Ovary (tissue), 10 donors: ENCODE measurements at places on chromosomes 7 and 10. TPM values are rescaled to one million over a fixed set of nuclear protein-coding genes. Genes with fewer than 3 reads are reported as not detected.

- peaks cover 1% of the 10 kb centered on the region for H3K4me1 ChIP-seq
- no peak overlapping the region for H3K27ac ChIP-seq
- H3K4me3 ChIP-seq: no peak overlapping the region
Observed at GRCh38 chr7:114916261-114916892, 5.5 kb upstream of the MDFIC start.

The TMEM176A gene
- total RNA-seq: 166 TPM

The EPO gene
- not detected for total RNA-seq

The A1CF gene
- total RNA-seq: not detected

The RNLS gene
- total RNA-seq: 21.9 TPM

DNA sequence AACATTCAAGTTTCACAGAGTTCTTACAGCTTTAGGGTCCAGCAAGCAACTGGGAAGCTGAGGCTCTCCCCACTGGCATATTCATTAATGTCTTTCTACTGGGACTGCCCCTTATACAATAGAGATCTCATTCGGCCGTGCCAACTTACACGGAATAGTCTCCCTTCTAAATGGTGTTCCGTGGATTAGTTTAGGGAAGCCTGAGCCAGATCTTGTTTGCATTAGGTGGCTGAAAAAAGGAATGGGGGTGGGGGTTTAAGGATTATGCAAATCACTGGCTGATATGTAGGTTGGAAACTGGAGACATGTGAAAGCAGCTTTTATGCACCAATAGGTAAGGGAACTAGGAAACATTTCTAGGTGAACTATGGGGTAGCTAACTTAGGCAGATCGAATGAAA is 218.3 kb downstream of the TRIL start:
- no peaks in the 10 kb centered on the region for H3K36me3 ChIP-seq
- no peaks in the 10 kb centered on the region for H3K27me3 ChIP-seq
- no peak overlapping the region for H3K4me3 ChIP-seq

GRCh38 chr10:104767745-104768144 is 126.7 kb downstream of the SORCS3 start:
- no peaks in the 10 kb centered on the region for H3K4me1 ChIP-seq
- no peak for DNase-seq
- H3K27ac ChIP-seq: no peak overlapping the region
- no peak overlapping the region for H3K4me3 ChIP-seq

The KCNIP2 gene
- total RNA-seq: 7.8 TPM

GRCh38 chr7:94655126-94655847 is 646 bp downstream of the SGCE start:
- H3K4me1 ChIP-seq: peaks cover 3% of the 10 kb centered on the region
- DNase-seq: peak; percentile 72
- peak overlapping the region; percentile 66 for H3K4me3 ChIP-seq

The BMPER gene
- total RNA-seq: 7.6 TPM

DNA sequence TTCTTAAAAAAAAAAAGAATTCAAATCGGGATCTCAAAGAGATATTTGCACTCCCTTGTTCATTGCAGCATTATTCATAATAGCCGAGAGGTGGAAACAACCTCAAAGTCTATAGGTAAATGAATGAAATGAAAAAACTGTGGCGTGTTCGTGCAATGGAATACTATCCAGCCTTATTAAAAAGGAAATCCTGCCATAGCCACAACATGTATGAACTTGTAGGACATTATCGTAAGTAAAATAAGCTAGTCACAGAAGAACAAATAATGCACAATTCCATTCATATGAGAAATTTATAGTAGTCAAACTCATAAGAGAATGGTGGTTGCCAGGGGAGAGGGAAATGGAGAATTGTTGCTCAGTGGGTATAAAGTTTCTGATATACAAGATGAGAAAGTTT is 37.9 kb downstream of the GRK5 start:
- no peak overlapping the region for H3K4me3 ChIP-seq
- H3K36me3 ChIP-seq: no peaks in the 10 kb centered on the region
- H3K27me3 ChIP-seq: no peaks in the 10 kb centered on the region
- H3K27ac ChIP-seq: no peak overlapping the region
- peaks cover 24% of the 10 kb centered on the region for H3K4me1 ChIP-seq

DNA sequence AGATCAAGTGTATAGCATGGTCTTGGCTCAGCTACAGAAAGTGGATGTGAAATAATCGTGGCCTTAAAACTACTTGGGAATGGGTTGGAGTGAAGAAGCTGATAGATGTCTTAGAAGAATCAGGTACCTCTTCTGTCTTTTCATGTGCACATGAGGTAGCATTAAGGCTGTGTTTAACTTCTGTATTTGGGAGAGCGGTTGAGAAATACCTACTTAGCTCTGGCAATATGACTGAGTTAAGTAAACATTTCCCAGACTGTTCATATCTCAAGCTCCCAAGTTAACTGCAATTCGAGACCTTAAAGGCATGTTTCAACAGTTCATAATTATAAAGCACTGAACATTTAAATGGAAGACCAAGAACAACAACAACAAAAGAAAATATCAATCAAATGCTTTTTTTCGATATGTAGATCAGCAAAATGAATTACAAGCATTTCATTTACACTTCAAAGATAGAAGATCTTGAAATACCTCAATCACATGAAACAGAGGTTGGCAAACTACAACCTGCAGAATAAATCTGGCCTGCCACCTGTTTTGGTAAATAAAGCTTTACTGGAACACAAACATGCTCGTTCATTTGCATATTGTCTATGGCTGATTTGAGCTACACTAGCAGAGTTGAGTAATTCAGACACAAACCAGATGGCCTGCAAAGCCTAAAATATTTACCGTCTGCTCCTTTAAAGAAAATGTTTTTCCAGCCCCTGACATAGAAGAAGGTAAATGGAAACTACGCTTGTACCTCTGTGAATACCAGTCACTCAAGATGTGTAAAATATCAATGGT is 337.1 kb upstream of the GLI3 start:
- H3K4me3 ChIP-seq: no peak overlapping the region
- no peaks in the 10 kb centered on the region for H3K4me1 ChIP-seq
- no peak for DNase-seq

The HPSE2 gene
- 0.07 TPM for total RNA-seq

DNA sequence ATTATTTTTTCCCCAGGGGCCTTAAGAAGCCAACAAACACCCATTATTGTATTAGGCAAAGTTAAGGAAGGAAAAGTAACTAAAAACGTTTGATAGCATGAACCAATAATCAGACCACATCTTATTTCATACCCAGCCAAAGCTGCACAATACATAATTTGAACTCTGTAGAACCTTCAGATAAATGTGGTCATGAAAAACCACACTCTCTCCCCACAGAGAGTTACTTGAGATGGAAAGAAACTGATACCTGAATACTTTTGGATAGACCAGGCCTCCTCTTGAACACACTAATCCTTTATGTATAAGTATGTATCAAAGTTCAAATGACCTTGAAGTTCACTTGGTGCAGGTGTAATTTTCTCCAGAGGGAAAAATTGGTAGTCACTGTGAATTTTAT is 146.6 kb upstream of the FAM13C start:
- H3K27me3 ChIP-seq: no peaks in the 10 kb centered on the region
- no peak for DNase-seq
- no peak overlapping the region for H3K27ac ChIP-seq
- H3K4me3 ChIP-seq: no peak overlapping the region
- H3K36me3 ChIP-seq: no peaks in the 10 kb centered on the region
- no peaks in the 10 kb centered on the region for H3K4me1 ChIP-seq

DNA sequence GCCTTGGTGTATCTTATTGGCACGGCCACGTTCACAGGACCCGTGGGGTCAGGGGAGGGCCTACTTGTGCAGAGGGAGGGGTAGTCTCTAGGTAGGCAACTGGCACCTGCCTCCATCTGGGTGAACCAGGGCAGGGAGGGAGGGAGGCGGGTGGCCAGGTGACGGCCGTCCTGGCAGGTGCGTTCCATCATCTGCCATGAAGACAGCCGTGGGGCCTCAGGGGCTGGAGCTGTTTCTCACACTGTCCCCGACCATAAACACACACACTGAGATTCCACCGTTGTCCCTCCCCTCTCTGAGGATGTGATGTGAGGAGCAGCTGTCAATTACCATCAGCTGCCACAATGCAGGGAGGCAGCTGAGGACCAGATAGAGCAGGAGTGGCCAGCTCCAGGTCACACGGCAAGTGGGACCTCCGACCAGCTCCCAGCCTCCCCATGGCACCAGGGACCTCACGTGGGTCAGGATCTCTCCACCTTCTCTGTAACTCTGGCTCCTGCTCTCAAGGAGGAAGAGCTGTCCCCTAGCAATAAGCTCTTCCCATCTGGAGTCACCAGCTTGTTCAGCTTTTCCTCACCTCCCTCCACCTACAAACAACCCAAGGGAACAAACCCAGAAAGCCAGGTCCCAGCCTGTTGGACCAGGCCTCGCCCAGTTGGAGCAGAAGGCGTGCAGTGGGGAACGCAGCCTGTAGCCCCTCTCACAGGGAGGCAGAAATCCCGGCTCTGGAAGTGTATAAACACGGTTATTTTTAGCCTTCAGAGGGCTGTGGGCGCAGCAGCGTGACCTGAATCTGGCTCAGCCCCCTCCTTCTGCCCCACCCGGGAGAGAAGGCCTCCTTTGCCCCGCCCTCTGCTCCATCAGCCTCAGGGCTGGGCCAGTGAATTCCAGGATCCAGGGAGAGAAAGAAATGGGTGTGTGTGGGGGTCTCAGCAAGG is 33.1 kb downstream of the ZMIZ1 start:
- H3K4me1 ChIP-seq: peaks cover 73% of the 10 kb centered on the region
- H3K27ac ChIP-seq: peak overlapping the region; percentile 85
- H3K4me3 ChIP-seq: no peak overlapping the region
- no peaks in the 10 kb centered on the region for H3K36me3 ChIP-seq
- H3K27me3 ChIP-seq: no peaks in the 10 kb centered on the region

DNA sequence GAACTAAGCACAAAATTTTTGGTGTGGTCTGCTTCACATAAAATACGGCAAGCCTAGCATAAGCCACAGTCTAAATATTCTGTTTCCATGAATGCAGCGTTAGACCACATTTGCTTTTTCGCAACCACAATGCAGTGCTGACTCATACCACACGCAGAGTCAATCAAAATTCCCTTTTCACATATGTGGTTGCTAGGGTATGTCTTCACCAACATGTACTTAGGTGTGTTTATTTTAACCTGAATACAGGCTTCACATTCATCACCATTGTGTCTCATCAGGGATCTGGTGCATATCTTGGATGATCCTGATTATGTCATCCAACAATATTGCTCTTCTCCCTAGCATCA is 90.8 kb downstream of the CHN2 start:
- no peaks in the 10 kb centered on the region for H3K36me3 ChIP-seq
- H3K27me3 ChIP-seq: no peaks in the 10 kb centered on the region
- no peak overlapping the region for H3K27ac ChIP-seq

DNA sequence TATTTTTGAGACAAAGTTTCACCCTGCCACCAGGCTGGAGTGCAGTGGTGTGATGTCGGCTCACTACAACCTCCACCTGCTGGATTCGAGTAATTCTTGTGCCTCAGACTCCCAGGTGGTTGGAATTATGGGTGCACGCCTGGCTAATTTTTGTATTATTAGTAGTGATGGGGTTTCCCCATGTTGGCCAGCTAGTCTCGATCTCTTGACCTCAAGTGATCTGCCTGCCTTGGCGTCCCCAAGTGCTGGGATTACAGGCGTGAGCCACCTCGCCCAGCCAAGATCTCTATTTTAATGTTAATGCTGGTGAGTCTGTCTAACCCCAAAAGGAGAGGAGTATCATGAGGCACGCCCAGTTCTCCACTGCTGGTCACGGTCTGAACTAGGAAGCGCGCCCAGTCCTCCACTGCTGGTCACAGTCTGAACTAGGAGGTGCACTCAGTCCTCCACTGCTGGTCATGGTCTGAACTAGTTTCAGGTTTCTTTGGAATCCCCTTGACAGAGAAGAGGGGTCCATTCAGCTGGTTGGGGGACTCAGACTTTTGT is 5.6 kb upstream of the LRRC27 start:
- no peak for DNase-seq
- H3K36me3 ChIP-seq: no peaks in the 10 kb centered on the region
- H3K27me3 ChIP-seq: no peaks in the 10 kb centered on the region
- no peak overlapping the region for H3K4me3 ChIP-seq
- H3K4me1 ChIP-seq: peaks cover 12% of the 10 kb centered on the region

The SNX10 gene
- 2.0 TPM for total RNA-seq

- H3K27ac ChIP-seq: no peak overlapping the region
- no peaks in the 10 kb centered on the region for H3K27me3 ChIP-seq
- DNase-seq: no peak
Observed at GRCh38 chr10:90396721-90397120, 461.1 kb downstream of the HTR7 start.

The MSMB gene
- not detected for total RNA-seq

The SFRP4 gene
- 88.0 TPM for total RNA-seq

The SPAG6 gene
- 0.50 TPM for total RNA-seq

The CISD1 gene
- total RNA-seq: 28.6 TPM

- H3K27ac ChIP-seq: no peak overlapping the region
- H3K36me3 ChIP-seq: no peaks in the 10 kb centered on the region
- no peaks in the 10 kb centered on the region for H3K4me1 ChIP-seq
- no peak for DNase-seq
- H3K27me3 ChIP-seq: no peaks in the 10 kb centered on the region
Observed at GRCh38 chr7:7271094-7271874, 88.9 kb downstream of the C1GALT1 start.

GRCh38 chr7:128115336-128115820 is 84.1 kb upstream of the LRRC4 start:
- no peaks in the 10 kb centered on the region for H3K27me3 ChIP-seq
- H3K36me3 ChIP-seq: no peaks in the 10 kb centered on the region

DNA sequence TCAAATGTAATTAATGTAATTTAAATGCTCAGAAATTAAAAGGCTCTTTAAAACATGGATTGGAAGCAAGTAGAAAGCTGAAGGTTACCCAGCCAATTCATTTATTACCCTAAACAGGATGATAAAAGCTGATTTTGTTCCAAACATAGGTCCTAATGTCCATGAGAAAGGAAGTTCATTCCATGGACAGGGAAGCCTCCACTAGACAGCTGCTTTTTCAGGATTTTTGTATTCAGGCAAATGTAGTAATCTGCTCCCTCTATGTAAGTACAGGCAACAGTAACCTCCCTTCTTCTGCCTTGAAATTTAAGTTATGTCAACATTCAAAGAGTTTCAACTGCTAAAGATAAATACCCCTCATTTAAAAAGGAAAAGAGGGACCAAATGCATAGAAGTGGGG is 123.0 kb upstream of the WNT16 start:
- no peaks in the 10 kb centered on the region for H3K4me1 ChIP-seq
- H3K27ac ChIP-seq: no peak overlapping the region
- no peak overlapping the region for H3K4me3 ChIP-seq

- H3K27ac ChIP-seq: no peak overlapping the region
- no peak overlapping the region for H3K4me3 ChIP-seq
- peaks cover 7% of the 10 kb centered on the region for H3K4me1 ChIP-seq
- H3K36me3 ChIP-seq: no peaks in the 10 kb centered on the region
Observed at GRCh38 chr10:29703271-29703670, 68.5 kb upstream of the SVIL start.

GRCh38 chr10:115604627-115605026 is 511.5 kb downstream of the ATRNL1 start:
- H3K36me3 ChIP-seq: no peaks in the 10 kb centered on the region
- H3K4me1 ChIP-seq: no peaks in the 10 kb centered on the region
- no peak overlapping the region for H3K27ac ChIP-seq
- no peak for DNase-seq

GRCh38 chr10:122845783-122846332 is at the start of gene CUZD1:
Gene CUZD1 (minus strand): TSS chr10:122845857. CDS start chr10:122845843, 14 bp downstream.
- H3K36me3 ChIP-seq: no peaks in the 10 kb centered on the region
- H3K4me1 ChIP-seq: no peaks in the 10 kb centered on the region

The PILRA gene
- 3.3 TPM for total RNA-seq
